ENCODE measurements at places on chromosomes 1 and 21.

DNA sequence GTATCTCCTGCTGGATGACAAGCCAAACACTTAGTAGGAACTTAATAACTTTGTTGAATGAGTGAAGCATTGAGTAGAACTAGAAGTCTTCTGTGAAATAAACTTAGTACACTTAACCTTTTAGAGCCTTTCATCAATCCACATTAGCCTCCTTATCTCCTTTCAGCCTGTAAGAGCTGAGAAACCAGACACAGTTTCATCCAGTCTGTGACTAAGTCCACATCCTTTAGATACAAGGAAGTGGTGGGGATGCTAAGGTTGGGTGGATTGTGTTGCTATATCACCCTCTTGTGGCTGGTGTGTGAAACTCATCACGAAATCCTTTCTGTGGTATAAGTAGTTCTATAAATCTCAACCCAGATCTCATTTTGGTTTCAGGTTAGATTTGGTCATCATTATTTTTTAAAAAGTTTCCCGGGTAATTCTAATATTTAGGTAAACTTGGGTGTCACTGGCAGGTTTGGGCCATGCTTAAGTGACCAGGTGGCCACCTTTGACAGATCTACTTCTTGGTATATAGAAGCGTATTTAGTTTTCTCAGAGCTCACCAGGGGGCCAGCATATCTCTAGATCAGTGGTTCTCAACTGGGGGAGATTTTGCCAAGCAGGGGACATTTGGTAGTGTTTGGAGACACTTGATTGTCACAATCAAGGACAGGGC, 27.8 kb upstream of the CD84 start:
- no peak for DNase-seq

GRCh38 chr1:54848134-54848948, 38.7 kb downstream of the DHCR24 start:
- peak; percentile 23 for DNase-seq

- no peak for DNase-seq
Observed at GRCh38 chr1:23795676-23796465, 4.7 kb downstream of the GALE start.

DNA sequence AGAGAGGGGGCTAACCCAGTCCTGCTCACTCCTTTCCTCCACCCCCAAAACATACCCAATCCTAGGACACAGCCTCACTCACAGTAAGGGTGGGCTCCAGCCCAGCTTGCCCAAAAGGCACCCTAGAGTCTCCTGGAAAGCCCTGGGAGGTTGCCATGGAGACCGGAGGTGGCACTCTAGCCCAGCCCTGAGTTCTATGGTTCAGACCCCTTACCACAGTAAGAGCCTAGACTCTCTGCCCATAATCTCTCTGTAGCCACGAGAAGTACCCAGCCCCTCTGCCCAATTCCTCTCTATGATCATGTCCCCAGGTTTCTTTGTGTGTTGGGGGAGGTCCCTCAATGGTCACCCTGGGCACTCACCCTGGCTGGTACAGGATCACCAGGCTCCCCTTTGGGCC, 14.4 kb downstream of the COL16A1 start:
- no peak for DNase-seq

GRCh38 chr1:182143825-182144645, 82.5 kb upstream of the ZNF648 start:
- peak; percentile 94 for DNase-seq

- no peak for DNase-seq
Observed at GRCh38 chr1:115495625-115496024, 146.1 kb upstream of the VANGL1 start.

DNA sequence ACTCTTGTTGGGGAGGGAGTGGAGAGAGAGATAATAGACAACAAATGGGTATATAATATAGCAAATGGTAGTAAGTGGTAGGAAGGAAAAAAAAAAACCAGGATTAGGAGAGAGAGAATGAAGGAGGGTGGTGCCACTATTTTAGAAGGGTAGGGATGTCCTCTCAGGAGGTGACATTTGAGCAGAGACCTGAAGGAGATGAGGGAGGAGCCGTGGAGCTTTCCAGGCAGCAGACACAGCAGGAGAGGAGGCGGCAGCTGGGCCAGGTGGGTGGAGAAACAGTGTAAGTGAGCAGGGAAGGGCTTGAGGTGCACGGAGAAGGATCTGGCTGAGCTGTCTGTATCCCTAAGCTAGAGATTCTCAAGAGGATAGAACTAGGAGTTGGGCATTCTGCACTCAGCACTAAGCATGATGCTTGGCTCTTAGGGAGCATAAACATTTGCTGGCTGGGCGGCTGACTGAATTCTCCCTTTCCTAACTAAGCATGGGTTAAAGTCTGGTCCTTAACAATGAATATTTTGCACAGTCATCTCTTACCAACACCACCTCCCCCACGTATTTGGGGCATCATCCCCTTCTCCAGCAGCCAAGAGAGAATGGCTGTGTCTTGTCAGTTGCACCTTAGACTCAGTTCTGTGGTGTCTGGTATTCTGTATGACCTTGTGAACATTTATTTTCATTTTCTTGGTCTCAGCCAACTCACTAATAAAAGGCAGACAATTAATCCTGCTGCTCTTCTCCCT, 27.6 kb upstream of the SARS1 start:
- DNase-seq: no peak

DNA sequence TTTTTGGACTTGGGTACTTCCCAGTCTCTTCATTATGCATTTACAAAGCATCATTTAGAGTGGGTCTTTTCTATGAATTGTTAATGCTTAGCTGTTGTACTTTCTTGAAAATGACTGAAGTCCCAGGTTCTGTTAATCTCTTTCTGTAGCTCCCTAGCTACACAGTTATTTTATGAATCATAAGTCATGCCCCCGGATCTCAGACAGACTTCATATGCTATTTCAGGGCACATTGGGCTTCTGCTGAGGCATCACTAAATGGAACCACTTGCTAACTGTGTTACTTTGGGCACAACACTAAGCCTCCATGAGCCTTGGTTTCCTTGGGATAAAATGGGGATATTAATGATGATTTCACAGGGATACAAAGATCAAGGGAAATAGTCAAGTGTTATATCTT, 55.5 kb upstream of the RBM15 start:
- DNase-seq: no peak

DNA sequence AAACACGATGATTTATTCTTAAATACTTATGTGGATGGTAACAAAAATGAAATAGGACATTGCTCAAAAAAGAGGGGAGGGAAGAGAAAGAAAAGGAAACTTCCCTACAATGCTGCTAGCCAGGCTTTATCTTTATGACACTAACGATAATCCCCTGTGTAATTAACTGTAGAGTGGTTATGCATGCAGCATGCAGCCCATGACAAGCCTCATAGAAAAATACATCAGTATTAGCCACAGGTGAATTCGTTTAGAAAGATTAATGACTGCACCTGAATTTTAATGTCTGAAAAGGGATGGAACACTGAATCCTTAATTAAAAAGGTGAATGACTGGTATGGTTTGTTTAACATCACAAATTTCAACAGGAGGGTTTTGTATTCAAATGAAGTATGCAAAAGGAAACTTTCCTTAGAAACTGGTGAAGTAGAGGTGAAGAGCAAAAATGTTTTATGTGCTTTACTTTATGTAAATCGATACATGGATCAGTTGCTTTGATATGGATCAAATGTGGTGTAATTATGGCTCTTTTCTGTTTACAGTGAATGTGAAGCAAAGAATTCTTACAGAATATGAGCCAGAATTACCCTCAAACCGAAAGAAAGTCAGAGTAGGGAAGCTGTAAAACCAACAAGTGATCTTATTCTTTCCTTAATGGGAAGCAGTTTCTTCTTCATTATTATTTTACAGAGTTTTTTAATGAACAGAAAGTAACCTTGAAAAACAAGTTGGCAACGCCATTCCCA, 569.6 kb upstream of the ADGRL2 start:
- no peak for DNase-seq

DNA sequence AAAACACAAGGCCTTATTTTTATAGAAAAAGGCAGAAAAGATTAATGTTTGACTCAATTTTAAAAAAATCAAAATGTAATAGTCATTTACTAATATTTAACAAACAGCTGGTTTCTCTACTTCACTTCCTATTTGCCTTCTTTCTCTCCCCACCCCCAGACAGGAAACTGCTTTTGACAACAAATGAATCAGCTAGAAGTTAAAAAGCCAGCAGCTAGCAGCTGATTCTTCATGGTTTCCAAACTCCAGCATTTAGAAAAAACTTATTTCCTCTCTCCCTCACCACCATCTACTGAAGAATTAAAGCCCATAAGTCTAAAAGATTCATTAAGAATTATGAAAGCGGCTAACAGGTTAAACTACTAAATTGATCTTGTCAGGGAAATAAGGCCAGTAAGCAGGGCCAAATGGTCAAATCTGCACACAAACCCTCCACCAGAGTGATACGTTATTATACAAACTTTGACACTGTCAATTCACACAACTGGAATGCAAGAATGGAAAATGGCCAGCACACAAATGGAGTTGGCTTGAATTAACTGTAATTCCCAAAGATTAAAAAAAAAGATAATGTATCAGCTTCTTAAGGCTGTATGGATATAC, 4.0 kb downstream of the WDR26 start:
- DNase-seq: no peak

- no peak for DNase-seq
Observed at GRCh38 chr1:8096105-8097011, 70.2 kb upstream of the ERRFI1 start.

DNA sequence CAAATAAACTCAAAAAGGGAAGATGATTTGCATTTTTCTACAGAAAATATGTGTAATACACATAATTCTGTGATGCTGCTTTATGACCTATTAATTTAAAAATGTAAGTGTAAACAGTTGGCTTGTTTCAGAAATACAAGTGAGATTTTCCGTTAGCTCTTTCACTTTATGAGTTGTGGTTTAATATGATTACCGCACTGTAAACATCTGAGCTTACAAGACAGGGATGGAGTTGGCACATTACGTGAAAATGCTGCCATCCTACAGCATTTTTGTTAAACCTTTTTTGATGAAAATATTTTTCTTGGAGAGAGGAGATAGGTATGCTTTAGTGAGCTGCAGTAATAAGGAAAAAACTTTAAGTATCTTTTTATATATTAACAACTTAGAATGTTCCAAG, 426.8 kb upstream of the ADAMTS5 start:
- no peak for DNase-seq

GRCh38 chr1:244050835-244051444, at the start of gene ZBTB18:
ZBTB18 (plus strand) TSS chr1:244051283; CDS start chr1:244051432, 149 bp downstream.
- DNase-seq: no peak

DNA sequence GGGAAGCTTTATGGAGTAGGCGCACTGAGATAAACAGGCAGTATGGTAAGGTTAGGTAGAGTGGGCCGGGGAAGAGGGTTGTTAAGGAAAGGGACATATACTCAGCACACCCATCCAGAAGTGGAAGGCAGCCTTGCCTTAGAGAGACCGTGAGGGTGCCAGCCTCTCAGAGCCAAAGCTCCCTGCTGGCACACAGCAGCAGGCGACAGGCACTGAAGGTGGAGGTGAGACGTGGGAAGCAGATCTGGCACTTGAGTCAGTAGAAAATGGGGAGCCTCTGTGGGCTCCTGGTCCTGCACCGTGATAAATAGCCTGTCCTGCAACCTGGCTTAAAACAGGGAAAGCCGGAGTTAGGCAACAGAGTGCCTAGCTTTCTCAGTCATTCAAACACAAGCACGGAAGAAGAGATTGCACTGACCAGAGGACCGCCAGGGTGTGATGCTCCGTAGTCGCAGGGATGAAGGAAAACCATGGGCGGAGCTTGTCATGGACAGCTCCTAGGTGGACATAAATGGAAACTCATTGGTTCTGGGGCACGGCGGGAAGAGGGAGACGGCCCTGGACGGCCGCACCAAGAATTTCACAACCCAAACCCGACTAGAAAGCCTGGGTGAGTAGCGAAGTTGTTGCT, 15.5 kb downstream of the KCNK1 start:
- DNase-seq: no peak

- no peak for DNase-seq
Observed at GRCh38 chr1:45375104-45376090, 35.2 kb upstream of the MUTYH start.

DNA sequence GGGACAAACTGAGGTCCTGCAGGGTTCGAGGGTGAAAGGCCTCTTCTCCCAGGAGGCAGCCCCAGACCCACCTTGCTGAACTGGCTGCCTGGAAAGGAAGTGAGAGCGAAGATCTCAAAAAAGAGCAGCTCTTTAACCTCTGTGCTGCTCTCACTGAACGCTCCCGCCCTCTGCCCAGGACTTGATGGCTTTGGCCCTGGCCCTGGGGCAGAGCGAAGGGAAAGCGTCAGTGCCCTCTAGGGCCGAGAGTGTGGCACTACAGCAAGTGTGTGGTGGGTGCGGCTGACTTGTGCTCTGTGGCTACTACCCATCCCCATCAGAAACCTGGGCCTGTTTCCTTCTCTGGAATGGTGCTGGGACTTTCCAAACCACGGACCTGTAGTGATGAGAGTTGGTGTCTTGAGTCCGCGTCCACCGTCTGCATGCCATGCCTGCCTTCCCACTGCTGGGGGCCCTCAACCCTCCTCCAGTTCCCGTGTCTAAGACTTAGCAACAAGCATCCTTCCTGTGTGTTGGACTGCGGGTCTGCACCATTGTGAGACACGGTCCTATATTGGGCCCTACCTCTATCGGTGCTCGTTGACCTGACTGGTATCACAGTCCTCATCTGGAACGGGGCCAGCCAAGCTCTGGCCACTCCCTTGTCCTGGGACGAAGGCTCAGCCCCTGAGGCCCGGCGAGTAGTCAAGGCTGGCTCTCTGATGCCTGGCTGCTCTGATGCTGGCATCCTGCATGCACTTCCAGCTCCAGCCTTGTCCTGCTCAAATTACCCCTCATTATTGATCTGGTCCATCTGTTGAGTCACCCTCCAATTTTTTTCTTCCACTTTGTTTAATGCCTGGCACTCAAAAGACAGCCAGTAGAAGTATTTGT, 180.3 kb downstream of the DISC1 start:
- peak; percentile 31 for DNase-seq

- DNase-seq: no peak
Observed at GRCh38 chr1:95451054-95451453, 217.0 kb downstream of the RWDD3 start.

DNA sequence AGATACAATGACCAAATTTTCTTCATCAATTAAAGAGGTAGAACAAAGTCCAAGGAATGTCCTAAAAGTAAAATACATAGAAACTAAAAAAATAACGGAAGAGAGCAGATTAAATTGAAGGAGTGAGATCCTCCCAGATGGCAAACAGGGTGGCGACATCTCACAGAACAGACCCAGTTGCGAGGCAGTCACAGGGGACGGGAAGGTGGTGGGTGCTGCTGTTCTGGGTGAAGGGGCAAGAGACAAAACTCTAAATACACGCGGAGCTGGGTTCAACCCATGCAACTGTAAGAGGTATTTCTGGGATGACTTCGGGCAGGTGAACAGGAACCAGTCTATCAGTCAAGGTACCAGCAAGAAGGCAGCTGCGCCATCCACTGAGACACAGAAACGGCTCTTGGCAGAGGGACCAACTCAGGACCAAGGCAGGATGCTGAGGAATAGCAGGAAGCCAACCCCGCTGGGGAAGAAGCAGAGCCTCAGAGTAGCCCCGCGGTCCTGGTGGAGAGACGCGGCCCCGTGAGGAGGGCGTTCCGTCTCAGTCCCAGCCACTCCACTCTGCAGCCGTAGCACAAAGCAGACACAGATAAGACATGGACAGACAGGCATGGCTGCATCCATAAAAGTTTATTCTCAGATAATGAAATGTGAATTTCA, 32.2 kb downstream of the WDR4 start:
- DNase-seq: peak; percentile 11

GRCh38 chr21:23837564-23837963, 1769.7 kb downstream of the MRPL39 start:
- no peak for DNase-seq

Measured in tibial artery (tissue), 4 donors.